OCI-LY7 (cell line): ENCODE measurements at places on chromosomes 12 and 14. TPM values are rescaled to one million over a fixed set of nuclear protein-coding genes. Genes with fewer than 3 reads are reported as not detected.
A peak's percentile ranks its signal among the peaks of the same experiment; 100 is the strongest.

GRCh38 chr12:45907955-45908354 is 82.4 kb downstream of the SCAF11 start:
- DNase-seq, result peak; percentile 46

DNA sequence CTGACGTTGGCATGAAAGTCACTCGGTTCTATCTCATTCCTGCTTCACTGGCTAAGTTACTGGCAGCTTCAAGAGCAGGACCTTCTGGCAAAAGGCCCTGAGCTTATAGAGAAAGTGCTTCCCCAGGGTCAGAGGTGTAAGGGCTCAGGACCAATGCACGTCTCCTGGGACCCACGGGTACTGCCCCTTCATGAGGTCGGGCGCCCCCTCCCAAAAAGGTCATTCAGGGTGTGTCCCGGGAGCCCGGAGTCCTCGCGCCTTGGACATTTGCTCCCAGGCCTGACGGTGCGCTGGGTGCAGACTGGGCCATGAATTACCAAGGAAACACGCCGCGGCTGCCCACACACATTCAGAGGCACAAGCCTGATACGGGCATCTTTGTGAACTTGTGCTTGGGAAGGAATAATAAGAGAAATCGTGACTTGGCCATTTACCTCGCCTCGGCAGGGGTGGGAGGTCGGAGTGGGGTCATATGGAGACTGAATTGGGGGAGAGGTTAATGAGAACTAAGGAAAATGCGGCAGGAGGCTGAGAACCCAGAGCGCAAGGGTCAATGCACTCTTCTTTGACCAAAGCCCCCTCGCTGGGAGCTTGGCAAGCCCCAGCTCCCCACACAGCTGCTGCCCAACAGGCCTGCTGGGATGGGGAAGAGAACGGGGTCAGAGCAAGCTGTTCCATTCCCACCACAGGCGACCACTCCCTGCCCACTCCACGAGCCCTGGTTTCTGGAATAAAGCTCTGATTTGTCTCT is 15.7 kb upstream of the SLC6A12 start:
- DNase-seq, result no peak

- DNase-seq, result no peak
Observed at GRCh38 chr12:69578283-69578682, 7.0 kb upstream of the CCT2 start.

DNA sequence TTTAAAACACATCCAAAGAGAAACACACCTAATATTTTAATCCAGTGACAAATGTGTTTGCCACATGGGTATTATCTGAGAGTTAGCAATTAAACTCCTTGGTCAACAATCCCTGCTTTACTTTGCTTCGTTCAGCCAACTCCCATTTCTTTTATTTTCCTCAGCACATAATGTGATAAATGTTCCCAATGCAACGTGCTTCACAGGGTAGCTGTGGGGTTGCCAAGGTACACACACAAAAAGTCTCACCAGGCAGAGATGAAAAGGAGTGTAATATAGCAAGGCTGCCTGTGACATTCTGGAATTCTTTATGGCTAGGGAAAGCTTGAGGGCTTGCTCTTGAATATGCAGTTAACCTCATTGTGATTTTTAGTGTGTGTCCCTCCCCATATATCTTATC is 208.0 kb upstream of the DIO2 start:
- DNase-seq, result no peak

GRCh38 chr14:81868172-81868571 is 334.5 kb upstream of the SEL1L start:
- DNase-seq, result no peak

GRCh38 chr12:77299910-77300669 is 234.7 kb upstream of the E2F7 start:
- no peak for DNase-seq

DNA sequence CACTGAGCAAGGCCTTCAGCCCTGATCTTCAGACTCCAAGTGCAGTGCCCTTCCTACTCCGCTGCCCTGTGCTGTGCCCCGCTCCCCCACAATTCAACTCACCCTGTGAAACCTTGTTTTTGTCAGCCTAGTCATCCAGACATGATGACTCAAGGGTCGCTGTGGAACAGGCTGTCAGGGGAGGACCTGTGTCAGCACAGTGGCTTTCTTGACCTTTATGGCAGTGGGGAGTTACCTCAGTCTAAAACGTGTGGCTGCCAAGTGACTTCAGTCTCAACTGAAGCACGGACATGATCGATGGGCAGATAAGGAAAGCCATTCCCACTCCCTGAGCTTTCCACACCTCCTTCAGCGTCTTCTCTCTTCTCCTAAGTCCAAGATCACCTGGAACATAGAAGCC is 16.3 kb upstream of the FLVCR2 start:
- DNase-seq, result no peak

- DNase-seq, result no peak
Observed at GRCh38 chr12:15699886-15700285, 89.3 kb downstream of the EPS8 start.

DNA sequence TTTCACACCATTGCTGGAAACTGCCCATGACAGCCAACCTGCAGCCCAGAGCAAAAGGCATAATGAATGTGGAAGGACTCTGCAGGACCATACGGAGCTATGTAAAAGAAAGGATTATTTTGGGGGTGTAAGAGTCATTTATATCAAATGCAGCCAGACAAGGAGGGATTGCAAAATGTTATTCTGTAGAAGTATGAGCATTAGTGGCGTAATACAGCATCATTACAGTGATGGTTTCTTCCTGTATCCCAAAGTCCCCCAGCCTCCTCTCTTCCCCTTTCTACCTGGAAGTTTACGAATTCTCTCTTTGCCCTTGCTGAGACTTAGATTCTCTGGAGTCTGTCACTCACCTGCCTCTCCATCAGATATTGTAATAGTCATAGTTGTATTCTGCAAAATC is 89.9 kb downstream of the BORCS5 start:
- no peak for DNase-seq

- DNase-seq, result no peak
Observed at GRCh38 chr12:42278128-42278510, 40.1 kb upstream of the YAF2 start.

GRCh38 chr12:40336573-40337199 is 111.9 kb downstream of the LRRK2 start:
- peak; percentile 28 for DNase-seq

DNA sequence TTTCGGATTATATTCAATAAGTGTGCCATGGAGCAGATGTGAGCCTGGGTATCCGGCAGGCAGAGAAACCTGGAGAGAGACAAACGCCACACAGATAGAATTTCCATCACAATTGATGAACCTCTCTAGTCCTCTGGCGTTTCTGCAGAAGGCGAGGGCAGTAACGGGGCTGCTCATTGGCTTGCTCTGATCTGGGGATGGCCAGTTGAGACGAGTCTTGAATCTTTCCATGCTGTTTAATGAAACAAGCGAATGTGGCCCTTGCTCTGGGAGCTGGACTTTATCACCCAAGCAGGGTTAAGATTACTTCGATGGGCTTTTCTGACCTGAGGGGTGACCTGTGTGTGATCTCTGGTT is 42.4 kb upstream of the CLMN start:
- DNase-seq, result no peak

- DNase-seq, result no peak
Observed at GRCh38 chr12:132427174-132427768, 62.7 kb upstream of the FBRSL1 start.

- no peak for DNase-seq
Observed at GRCh38 chr12:96354326-96354725, 45.9 kb downstream of the CDK17 start.

- peak; percentile 46 for DNase-seq
Observed at GRCh38 chr14:101823511-101824120, 62.1 kb downstream of the PPP2R5C start.

GRCh38 chr14:99065551-99065950 is 206.4 kb downstream of the BCL11B start:
- no peak for DNase-seq

DNA sequence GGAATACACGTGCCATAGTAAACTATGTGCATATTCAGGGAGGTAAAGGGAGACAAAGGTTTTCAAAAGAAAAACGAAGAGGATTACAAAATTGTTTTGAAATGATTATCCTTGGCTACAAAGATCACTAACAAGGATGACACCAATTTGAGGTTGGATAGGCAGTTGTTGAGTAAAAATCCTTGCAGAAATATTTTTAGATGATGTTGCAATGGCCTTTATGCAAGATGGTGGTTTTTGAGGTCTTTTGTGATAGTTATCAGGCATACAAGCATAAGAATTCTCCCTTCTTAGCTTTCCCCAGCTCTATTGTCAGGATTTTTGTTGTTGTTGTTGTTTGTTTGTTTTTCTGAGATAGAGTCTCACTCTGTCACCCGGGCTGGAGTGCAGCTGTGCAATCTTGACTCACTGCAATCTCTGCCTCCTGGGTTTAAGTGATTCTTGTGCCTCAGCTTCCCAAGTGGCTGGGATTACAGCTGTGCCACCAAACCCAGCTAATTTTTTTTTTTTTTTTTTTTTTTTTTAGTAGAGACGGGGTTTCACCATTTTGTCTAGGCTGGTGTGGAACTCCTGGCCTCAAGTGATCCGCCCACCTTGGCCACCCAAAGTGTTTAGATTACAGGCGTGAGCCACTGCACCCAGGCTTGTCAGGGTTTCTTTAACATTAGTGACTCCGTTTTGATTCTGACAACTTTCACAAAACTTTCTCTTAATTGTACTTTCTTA is 7.8 kb downstream of the RNASE1 start:
- DNase-seq, result no peak

GRCh38 chr12:27237790-27238771 is 6.0 kb upstream of the STK38L start:
- DNase-seq, result peak; percentile 11

DNA sequence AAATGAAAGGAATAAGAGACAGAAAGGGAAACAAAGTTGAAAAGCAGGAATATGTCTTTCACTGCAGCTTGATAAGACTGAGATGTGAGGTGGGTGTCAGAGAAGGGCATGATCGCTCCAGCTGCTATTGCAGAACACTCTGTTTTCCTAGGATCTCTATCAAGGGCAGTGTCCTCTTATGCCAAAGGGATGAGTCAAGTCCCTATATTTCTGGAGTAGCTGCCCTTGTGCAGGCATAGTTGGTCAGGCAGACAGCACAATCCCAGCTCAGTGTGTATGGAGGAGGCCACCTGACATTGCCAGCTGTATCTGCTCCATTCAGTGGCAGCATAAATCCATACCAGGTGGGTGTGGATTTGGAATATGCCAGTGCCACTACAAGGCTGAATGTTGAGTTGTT is 101.6 kb downstream of the DAD1 start:
- DNase-seq, result no peak

DNA sequence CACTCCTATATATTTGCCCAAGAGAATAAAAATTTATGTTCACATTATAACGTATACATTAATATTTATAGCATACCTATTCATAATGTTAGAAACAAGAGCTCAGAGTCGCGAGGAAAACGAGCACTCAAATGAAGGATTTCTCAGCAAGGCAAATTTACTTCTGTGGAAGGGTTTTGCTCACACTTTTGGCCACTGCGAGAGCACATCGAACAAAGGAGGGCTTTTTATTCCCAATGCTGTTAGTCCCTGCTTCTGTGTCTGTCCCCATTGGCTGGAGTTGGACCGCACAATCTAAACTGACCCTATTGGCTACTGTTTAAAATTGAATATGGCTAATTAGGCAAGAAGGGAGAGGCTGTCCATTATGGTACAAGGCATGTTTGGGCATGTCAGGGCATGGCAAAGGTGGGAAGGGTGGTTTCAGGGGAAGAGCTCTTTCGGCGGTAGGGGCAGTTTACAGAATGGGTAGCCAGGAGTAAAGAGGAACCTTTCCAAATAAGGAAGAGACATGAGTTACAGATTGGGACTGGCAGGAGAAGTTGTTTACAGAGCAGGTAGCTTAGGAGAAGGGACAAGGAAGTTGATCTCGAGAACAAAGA is 702.9 kb downstream of the TRHDE start:
- no peak for DNase-seq

GRCh38 chr14:52442166-52442565 is 110.1 kb downstream of the TXNDC16 start:
- DNase-seq, result no peak

DNA sequence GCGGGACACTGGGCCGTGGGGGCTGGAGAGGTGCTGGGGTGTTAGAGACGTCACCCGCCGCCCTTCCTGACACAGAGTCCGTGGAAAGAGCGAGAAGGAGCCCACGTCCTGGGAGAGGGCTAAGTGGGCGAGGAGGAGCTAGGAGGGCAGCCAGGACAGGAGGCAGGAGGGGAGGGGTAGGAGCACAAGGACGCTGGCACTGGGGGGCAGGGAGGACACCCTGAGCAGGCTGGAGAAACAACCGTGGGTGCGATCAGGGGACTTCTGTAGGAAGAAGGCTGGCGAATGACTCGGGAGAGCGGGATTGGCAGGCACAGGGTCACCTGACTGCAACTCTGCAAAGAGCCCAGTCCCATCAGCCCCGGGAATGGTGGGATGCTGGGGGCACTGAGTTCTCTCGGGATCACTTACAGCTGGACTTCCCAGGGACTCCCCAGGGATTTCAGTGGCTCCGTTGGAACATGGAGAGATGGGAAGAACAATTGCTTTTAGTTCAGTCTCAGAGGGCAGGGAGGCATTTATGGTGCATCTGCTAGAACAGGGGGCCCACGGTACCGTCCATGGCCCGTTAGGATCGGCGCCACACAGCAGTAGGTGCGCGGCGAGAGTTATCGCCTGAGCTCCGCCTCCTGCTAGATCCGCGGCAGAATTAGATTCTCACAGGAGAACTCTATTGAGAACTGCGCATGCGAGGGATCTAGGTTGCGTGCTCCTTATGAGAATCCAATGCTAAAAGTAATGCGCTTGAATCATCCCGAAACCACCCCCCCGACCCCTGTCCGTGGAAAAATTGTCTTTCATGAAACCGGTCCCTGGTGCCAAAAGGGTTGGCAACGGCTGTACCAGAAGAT is 24.3 kb downstream of the UBR7 start:
- DNase-seq, result no peak

- DNase-seq, result no peak
Observed at GRCh38 chr12:20372326-20373096, 4.2 kb downstream of the PDE3A start.

- no peak for DNase-seq
Observed at GRCh38 chr12:48160046-48160445, 2.7 kb upstream of the ASB8 start.

GRCh38 chr14:46306267-46306666 is 345.3 kb downstream of the RPL10L start:
- no peak for DNase-seq

- peak; percentile 43 for DNase-seq
Observed at GRCh38 chr14:39426605-39427004, 5.6 kb downstream of the FBXO33 start.

GRCh38 chr14:51370758-51371386 is 130.8 kb downstream of the TMX1 start:
- no peak for DNase-seq

- peak; percentile 5 for DNase-seq
Observed at GRCh38 chr12:30882706-30883105, 43.8 kb upstream of the TSPAN11 start.

The TMEM30B gene
- not detected in 2 replicates for total RNA-seq

The CRACR2A gene
- 31.0 and 31.1 TPM in 2 replicates for total RNA-seq

The MGAT4C gene
- total RNA-seq, result not detected in 2 replicates

The FSCB gene
- not detected in 2 replicates for total RNA-seq

The CLEC9A gene
- total RNA-seq, result not detected in 2 replicates

The ESYT1 gene
- total RNA-seq, result 108 and 112 TPM in 2 replicates

The LRRIQ1 gene
- total RNA-seq, result not detected in 2 replicates

The TMEM179 gene
- not detected in 2 replicates for total RNA-seq

The EFS gene
- total RNA-seq, result not detected in 2 replicates

The FAM181A gene
- total RNA-seq, result not detected in 2 replicates

The DLST gene
- total RNA-seq, result 95.1 and 95.7 TPM in 2 replicates

The DENND5B gene
- 36.4 and 38.9 TPM in 2 replicates for total RNA-seq

The PRH2 gene
- not detected in 2 replicates for total RNA-seq

The KIF21A gene
- total RNA-seq, result 1.1 and 1.4 TPM in 2 replicates

The CLEC1A gene
- total RNA-seq, result not detected in 2 replicates
